Mesenchymal stem cell (in vitro differentiated cells and primary cell): ENCODE measurements at places on chromosomes 11 and 22.

- H3K36me3 ChIP-seq, result peaks cover 58% of the 10 kb centered on the region
- H3K4me3 ChIP-seq, result no peak overlapping the region
Observed at GRCh38 chr11:36452961-36453360, 57.1 kb downstream of the TRAF6 start.

GRCh38 chr11:115911613-115912346 is 407.6 kb upstream of the CADM1 start:
- no peaks in the 10 kb centered on the region for H3K27me3 ChIP-seq
- H3K4me3 ChIP-seq, result no peak overlapping the region
- DNase-seq, result no peak
- H3K36me3 ChIP-seq, result no peaks in the 10 kb centered on the region

GRCh38 chr11:132158091-132158490 is 787.7 kb downstream of the NTM start:
- H3K4me1 ChIP-seq, result peaks cover 13% of the 10 kb centered on the region
- no peaks in the 10 kb centered on the region for H3K27me3 ChIP-seq
- DNase-seq, result peak; percentile 14
- peaks cover 10% of the 10 kb centered on the region for H3K36me3 ChIP-seq

DNA sequence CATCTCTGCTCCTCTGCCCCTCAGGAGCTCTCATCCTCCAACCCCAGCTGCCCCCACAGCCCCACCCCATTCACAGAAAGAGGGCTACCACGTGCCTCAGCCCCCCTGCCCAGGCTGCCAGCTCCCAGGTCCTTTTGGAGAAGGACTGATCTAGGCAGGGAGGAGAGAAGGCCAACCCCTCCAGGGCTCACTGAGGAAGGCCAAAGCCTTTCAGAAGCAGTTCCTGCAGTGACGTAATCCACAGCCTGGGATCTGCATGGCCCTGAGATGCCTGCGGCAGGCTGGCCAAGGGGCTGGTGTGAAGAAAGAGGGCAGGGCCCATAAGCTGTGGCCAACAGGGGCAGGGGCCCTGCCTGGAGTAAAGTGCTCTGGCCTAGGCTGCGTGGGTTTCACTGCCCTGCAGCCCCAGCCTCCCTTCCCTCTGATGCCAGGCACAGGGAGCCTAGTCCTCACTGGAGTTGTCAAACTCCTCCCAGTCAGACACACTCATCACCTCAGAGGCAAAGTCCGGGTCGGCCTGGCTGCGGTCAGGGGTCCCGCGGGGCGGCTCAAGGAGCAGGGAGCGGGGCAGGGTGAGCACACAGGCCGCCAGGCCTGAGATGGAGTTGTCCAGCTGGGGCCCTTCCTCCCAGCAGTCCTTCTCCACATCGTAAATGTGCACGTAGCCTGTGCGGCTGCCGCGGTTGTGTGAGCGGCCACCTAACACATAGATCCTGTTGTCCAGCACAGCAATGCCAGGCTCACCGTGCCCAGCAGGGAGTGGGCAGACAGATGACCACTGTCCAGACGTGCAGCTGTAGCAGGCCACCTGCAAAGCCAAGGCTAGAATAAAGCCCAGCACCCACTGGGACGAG is 4.2 kb upstream of the SCARF2 start:
- no peak overlapping the region for H3K4me3 ChIP-seq
- H3K4me1 ChIP-seq, result peaks cover 28% of the 10 kb centered on the region
- no peaks in the 10 kb centered on the region for H3K27me3 ChIP-seq
